Effector memory CD4-positive, alpha-beta T cell (primary cell): ENCODE measurements at places on chromosomes 1 and 21.

DNA sequence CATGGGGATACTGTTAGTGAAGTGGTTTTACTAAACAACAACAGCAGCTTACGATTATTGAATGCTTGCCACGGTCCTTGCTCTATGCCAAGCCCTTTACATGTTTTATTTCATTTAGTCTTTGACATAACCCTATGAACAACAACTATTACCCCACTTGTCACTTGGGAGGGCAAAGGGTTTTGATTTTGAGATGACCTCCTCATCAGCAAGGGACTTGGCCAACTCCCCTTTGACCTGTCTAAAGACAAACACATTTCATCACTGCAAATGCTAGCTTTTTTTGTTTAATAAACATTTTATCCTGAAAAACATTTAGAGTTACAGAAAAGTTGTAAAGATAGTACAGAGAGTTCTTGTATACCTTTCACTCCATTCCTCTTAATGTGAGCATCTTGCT, 152.5 kb upstream of the WNT4 start:
- DNase-seq, result no peak

DNA sequence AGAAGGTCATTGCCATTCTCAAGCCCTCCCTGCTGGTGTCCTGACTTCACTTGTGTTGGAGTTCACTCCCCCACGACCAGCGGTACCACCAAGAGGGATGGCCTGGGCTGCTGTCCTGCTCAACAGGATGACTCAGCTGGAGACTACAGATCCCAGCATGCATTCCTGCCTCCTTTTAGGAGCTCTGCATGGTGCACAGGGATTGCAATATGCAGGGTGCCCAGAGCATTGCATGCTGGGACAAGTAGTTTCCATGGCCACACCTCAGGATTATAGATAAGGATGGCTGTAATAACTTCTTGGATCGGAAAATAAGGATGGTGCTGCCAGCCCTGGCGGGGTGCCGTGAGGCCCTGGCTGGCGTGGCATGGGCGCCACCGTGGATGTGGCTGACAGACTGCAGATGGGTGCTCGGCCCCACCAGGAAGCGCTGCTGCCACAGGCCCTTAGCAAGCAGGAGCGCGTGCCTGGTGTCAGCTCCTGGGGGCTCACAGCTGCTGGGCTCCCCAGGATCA, 150.0 kb downstream of the CASZ1 start:
- no peak for DNase-seq

DNA sequence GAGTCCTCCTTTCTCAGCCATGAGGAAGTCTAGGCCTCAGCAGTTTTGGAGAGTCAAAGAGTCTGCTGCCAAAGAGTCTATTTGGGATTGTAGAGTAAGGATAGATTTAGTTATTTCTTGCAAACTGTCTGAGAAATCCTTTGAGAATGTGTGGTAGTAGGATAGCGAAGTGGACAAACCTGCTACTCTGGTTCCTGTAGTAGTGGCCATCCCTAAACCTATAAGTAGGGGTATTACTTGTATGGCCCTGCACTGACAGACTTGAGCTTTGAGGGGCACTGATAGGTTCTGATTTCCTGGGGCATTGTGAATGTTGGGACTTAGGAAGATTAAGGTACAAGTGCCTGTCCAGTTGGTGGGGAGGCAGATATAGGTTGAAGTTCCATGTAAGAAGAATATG, 115.9 kb upstream of the SGIP1 start:
- no peak for DNase-seq

DNA sequence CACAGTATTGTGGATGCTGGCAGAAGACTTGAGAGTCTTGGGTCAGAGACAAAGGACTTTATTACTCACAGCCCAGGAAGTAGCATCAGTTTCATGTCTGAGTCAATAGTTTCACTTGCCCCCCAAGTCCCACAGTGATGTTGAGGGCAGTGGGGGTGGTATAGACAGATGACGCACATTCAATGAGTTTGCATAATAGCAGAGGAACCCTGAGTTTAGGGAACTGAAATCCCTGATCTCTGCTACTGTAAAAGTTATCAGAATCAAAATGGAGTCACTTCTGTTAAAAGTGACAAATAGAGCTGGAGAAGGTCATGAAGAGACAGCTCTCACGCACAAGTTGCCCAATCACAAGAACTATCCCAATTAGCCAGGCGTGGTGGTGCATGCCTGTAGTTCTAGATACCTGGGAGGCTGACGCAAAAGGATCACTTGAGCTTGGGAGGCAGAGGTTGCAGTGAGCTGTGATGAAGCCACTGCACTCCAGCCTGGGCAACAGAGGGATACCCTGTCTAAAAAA, 11.5 kb upstream of the HCRTR1 start:
- no peak for DNase-seq

- DNase-seq, result no peak
Measured at GRCh38 chr1:10975567-10976326, 36.7 kb upstream of the TARDBP start.
